ENCODE measurements at places on chromosomes 2 and 18.

- DNase-seq = no peak
These were observed 21.6 kb upstream of the SPATA3 start for GRCh38 chr2:230974096-230974913.

GRCh38 chr18:43422518-43422917, 145.2 kb upstream of the SYT4 start:
- DNase-seq = no peak

- no peak for DNase-seq
These were observed 5.1 kb upstream of the UBXN4 start for GRCh38 chr2:135736546-135736945.

- DNase-seq = no peak
These were observed 131.9 kb upstream of the ALKAL2 start for GRCh38 chr2:419687-420317.

DNA sequence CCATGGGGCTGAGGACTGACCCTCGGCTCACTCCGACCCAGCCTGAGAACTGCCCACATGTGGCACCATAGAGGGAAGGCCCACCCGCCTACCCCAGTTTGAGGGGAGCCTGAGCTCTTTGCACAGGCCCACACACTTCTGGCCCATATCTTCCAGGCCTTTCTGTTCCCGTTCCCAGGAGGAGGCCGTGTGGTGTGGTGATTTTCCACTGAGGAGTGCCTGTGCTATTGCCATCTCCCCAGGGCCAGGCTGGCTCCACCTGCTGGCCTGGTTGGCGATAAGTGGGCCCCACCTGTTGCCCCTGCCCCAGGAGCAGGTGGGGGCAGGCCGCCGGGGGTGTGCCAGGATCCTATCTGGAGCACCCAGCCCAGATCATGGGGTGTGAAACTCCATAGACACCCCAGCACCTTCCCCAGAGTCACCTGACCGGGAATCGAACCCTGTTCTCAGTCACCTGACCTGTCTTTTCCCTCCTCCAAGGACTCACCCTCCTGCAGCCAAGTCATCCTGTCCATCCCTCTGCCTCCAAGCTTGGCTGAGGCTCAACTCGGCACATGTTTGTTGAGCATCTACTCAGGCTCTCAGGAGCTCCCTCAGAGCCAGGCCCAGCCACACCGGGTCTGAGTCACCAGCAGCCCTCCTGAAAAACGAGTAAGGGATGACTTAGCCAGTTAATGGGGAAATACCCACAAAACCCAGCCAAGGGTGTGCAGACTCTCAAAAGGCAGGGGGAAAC, 120.1 kb downstream of the CYP26B1 start:
- DNase-seq = no peak

- no peak for DNase-seq
These were observed 275.7 kb upstream of the FN1 start for GRCh38 chr2:215711471-215712034.

DNA sequence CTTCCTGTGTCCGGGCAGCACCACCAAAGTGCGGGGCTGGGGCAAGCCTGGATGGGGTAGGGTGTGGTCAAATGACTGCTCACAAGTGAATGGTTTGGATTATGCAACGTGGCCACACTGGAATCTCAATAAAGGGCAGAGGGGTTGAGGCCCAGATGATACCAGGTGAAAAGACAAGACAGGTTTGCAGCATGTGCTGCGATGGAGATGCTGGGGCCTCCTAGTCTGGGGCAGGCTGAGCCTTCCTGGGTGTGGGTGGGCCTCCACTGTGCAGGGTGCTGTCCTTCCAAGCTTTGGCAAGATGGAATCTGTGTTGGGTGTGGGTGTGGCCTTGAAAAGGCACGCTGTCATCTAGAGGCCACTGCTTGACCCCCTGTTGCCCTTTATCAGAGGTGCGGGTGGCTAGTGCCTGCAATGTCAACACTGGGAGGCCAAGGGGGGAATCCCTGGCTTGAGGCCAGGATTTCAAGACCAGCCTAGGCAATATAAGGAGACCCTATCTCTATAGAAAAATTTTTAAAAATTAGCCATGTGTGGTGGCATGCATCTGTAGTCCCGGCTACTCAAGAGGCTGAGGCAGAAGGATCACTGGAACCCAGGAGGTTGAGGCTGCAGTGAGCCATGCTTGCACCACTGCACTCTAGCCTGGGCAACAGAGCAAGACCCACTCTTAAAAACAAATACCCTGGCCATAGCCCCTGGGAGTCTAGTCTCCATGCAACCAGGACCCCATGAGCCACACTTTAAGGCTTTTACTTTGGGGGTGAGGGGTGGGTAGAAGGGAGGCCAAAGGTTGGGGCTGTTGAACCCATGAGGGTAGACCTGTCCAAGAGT, 13.8 kb downstream of the RRM2 start:
- no peak for DNase-seq

DNA sequence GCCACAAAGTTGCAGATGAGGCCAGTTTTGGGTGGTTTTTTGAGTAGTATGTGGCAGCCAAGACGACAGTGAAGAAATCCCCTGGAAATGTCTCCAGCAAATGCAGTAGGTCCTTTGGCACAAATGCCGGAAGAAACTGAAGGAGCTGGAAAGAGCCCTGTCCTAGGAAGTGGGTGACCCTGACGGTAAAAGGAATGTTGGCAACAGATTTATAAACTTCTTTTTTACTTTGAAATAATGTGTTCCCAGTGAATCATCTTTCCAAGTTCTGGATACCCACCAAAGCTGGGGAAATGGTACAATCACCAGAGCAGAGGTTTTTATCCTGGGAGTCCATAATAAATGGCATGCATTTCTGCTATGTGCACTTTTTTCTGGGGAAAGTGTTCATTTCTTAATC, 112.9 kb downstream of the CSRNP3 start:
- DNase-seq = no peak

DNA sequence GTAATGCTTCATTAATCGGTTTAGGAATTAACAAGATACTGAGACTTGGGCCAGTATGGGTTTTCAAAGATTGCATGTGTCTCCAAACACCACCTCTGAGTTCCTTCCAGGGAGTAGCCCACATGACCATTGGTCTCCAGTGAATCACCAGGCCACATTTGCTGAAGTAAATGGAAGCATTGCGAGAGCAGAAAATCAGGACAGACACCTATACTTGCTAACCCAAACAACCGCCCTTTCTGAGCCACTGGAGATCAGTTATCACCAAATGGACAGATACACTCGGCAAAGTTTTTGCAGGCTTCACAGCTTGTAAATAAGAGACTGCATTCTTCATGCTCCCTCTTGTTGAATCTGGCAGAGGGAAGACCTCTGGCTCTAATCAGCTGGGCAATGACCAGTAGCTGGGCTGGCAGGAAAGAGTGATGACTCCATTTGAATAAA, 40.9 kb downstream of the GATA6 start:
- no peak for DNase-seq

DNA sequence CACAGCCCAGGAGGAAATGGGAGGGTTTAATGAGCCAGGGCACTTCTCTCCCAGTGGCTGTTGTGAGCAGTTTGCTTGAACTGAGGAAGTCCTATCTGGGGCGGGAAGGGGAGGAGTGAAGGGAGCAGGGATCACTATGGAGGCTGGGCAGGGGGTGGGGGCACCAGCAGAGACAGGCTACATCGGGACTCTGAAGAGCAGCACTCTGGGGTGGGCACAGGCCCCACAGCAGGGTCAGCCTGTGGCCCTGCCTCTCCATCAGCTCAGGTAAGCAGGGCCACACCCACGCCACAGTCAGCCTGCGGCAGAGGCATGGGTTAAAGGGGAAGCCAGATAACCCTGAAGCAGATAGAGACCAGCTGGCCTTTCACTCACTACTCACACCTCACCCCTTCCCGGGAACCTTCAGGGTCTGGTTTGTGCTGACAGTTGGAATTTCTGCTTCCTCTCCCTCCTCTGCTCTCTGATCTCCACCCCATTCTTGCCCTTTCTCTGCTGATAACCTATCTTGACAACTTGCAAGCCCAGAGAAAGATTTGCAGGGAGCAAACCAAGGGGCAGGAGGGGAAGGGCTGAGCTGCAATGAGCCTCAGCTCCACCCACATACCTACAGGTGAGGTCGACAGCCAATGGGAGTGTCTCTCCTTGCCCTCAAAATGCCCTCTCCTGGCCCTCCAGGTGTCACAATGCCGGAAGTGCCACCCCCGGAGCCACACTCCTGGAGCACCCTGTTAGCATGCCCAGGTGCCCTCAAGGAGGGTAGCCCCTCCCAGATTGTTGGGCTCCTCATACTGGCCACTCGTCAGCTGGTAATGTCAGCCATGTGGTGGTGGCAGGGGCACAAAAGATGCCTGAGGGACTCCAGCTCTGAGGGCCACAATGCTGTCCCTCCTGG, 3.7 kb downstream of the SIGLEC15 start:
- DNase-seq = no peak

DNA sequence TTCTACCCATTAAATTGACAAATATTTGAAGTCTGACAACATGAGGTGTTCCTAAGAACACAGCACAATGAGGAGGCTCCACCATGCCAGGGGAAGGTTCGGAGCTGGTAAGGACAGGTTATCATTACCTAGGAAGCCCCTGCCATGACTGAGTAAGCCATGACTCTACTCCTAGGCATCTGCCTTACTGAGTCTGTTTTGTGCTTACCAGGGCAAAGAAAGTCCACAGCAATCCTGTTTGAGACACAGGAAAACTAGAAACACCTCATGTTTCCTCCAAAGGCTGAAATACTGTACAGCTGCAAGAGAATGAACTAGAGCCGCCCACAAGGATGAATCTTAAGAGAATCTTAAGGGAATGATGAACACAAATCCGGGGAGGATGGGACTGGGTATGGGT, 11.6 kb downstream of the TGFBRAP1 start:
- DNase-seq = no peak
